GDM1 (cell line): ENCODE measurements at places on chromosomes 1 and 21.

GRCh38 chr1:18682375-18682774, 51.7 kb downstream of the PAX7 start:
- DNase-seq: no peak

GRCh38 chr21:46046471-46046870, 51.4 kb upstream of the COL6A2 start:
- DNase-seq: no peak

GRCh38 chr1:63845346-63845745, 71.5 kb downstream of the ROR1 start:
- DNase-seq: no peak

DNA sequence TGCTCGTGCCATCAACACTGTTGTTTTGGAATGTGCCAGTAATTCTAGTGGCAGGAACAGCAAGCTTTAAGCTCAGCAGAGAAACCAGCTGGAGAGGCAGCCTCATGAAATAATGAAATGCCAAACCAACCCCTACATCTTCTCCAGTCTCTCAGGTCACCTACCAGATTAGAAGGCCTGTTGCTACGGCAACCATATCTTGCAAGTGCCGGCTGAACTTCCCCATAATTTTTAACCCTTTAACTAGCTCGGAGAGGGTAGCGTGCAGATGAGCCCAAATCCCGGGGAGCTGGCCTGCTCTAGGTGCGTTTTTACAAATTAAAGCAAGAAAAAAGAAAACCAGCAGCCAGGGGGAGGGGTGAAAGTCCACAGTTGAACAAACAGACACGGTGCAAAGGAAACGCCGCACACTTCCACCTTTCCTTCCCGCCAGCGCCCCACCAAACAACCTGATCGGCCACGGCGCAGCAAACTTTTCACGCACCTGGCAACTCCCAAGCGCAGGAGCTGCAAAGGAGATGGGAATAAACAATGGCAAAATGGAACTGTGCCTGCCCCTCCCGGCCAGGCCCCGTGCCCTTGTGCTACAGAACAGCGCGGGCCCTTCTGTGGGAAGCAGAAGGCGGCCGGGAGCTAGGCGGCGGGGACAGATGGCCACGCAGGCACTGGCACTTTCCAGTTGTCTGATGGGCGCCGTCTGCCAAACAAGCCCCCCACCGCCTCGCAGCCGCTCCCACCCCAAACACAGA, 50.1 kb downstream of the SSBP3 start:
- peak; percentile 36 for DNase-seq

DNA sequence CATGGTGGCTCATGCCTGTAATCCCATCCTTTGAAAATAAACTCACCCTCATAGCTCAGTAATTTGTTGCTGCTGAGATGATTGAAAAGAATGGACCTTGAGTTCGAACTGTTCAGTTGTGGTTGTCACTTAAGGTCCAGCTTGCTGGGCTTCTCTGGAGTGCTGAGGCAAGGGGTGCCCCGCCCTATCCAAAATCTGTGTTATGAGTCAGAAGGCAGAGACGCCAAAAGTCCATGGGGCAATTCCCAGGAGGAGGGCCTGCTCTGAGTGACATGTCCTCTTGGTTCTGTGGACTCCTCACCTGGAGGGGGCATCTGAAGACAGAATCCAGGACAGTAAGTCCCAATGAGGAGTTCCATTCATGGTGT, 64.8 kb downstream of the MYOM3 start:
- no peak for DNase-seq

DNA sequence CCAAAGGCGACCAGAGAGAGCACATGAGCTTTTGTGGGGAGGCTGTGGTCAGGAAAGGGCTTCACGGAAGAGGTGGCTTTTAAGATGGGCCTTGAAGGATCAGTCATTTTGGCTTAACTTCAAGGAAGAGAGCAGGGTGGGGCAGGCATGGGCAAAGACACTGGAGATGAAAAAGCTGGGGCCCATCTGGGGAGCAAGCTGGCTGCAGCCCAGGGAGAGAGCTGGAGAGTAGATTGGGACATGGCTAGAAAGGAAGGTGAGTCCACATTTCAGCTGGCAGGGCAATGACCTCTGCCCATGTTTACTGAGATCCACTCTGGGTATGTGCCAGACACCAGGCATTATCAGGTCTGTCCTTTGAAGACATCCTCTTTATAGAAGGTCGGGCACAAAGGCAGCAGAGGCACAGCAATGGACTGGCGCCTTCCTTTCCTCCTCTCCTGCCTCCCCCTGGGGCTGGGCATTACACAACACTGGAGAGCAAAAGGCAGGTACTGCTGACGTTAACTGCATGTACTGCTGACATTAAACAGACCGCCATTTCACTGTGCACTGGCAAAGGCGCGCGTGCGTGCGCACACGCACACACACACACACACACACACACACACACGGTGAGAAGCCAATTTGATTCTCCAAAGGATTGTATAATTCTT, 2.2 kb upstream of the UBXN10 start:
- no peak for DNase-seq

- DNase-seq: no peak
These were observed 38.1 kb upstream of the NBL1 start for GRCh38 chr1:19605967-19606366.

GRCh38 chr1:193068013-193068412, 8.6 kb downstream of the RO60 start:
- no peak for DNase-seq

GRCh38 chr1:42221952-42222606, 57.5 kb upstream of the GUCA2A start:
- no peak for DNase-seq

- DNase-seq: no peak
These were observed 22.1 kb upstream of the PRDX6 start for GRCh38 chr1:173454966-173455524.

DNA sequence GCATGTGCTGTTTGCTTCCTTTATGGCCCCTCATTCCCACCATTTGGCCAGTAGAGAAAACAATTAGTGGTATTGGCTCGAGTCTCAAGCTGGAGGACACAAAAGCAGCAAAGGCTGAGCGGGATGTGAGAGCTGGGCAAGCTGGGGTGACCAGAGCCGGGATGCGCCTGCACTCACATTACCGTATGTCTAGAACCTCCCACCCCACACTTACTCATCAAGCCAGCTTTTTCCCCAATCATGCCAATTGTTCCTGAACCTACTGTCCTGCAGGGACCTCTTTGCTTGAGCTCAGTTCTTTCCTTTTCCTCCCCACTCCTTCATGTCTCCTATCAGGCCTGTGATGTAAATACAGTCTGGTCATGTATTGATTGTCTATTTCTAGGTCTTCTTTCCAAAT, 45.9 kb downstream of the KIRREL1 start:
- no peak for DNase-seq

DNA sequence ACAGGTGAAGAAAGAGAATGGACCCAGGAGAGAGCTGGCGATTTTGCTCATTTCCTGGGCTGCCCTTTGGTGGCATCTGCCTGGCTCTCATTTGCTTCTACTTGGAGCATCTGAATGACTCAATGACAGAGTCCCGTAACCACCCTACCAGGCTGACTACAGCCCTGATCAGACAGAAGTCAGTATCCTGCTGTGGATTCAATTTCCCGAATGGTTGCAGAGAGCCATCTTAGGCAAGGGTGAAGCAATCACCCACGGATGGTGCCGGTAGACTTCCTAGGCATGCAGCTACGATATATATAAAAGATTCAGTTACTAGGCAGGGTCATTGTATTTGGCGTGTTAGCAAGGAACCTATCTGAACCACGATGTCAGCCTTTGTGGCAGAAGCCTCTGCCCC, 10.2 kb downstream of the AJAP1 start:
- no peak for DNase-seq

DNA sequence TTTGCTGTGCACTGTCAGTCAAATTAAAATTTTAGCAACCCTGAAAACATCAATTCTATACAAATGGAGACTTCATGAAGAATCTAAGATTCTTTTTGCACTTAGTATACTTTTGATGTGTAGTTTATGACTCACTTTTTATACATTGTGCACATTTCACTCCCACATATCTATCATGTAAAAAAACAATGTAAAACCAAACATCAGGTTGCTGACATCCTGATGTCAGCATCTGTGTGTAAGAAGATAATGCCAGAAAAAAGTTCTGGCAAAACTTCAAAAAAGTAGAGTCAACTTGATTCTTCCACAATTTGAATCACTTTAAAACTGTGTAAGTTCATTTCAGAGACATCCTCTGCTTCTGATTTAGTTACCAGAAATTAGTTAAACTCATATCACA, 115.7 kb downstream of the CENPF start:
- DNase-seq: no peak

- DNase-seq: no peak
These were observed 16.9 kb downstream of the RAB7B start for GRCh38 chr1:205986292-205986691.

DNA sequence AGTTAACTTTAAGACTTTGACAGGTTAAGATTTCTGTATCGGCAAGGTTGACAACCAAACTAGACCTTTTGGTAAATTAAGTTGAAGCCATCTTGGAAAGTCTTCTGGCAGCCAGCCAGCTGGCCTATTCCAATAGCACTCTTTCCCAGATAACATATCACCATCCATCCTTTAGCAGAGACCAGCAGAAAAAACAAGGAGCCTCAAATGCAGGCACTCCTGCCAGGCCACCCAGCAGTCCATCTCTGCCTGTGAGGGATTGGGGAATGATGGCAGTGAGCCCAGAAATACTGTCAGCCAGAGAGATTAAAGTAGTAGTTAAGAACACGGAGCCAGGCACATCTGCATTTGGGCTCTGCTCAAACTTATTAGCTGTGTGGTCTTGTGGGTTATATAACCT, 19.4 kb downstream of the ZBTB40 start:
- DNase-seq: no peak

DNA sequence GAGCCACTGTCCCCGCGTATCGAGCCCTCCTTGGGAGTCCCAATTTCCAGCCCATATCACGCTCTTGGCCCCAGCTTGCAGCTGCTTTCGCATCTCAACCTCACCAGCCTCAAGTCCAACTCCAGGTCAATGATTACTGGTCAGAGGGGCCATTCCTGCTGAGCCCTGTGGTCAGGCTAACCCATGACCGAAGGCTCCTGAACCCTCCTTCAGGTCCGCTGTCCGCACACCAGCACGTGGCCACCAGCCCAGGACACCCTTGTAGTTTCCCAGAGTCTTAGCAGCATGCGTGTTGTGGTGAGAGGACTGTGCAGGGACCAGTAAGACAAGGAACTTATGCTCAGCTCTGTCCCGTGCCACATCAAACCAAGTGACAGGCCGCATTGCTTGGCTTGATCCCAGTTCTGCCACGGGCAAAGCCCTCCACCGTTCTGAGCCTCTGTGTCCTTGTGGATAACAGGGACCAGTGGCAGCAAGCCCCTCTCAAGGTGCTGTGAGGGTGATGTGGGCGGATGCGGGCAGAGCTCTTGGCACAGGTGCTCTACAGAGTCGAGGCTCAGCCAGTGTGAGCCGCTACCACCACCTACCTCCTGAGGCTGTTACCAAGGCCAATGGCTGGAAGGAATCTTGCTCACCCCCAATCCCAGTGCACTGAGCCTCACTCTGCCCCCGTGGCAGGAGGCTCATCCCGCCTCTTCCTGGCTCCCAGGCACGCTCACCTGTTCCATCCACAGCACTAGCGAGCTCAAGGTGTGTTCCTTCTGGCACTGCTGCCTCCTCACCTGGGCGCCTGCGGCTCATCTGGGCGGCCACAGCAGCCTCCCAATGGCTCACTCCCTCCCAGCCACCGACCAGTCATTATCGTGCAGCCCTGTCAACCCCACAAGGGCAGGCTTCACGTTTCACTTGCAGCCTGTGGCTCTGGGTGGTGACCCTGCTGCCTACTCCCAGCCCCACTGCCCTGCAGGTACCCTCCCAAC, 20.4 kb downstream of the KRTAP10-1 start:
- no peak for DNase-seq

- no peak for DNase-seq
These were observed 5.9 kb downstream of the SDF4 start for GRCh38 chr1:1225913-1226312.

- DNase-seq: no peak
These were observed 39.7 kb downstream of the CHML start for GRCh38 chr1:241600496-241600901.

DNA sequence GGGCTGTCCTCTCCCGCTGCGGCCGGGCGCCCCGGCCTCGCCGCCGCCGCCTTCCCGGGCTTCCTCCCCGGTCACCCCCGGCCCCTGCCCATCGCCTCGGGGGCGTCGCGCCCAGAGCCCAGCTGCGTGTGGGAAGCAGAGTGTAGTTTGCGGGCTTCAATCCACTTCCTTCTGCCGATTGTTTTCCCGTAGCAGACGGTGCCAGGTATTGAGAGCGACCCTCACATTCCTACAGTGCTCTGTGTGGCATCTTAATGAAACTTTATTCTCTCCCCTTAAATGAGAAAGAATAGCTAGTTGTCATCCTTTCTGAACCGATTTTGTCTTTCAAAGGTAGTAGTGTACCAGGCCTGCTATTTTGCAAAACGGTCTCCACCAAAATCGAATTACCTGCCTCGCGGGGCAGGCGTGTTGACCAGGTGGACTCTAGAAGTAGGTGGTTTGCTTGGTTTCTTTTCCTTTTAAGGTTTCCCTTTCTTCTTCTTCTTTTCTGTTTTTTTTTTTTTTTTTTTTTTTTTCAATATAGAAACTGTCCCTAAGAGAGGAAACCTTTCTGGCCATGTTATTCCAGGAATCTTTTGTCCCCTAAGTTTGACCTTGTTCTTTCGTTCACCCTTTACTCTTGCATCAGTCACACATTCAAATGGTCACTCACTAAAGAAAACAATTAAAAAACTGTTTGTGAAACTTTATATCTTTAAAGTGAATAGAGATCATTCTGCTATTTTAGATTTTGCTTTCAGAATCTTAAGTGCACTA, 881 bp downstream of the USP25 start:
- DNase-seq: no peak

- DNase-seq: no peak
These were observed 55.1 kb downstream of the ITPKB start for GRCh38 chr1:226684026-226684425.

GRCh38 chr1:41812051-41812450, 106.7 kb downstream of the HIVEP3 start:
- DNase-seq: peak; percentile 45

- no peak for DNase-seq
These were observed 22.8 kb downstream of the SYF2 start for GRCh38 chr1:25209516-25209915.

DNA sequence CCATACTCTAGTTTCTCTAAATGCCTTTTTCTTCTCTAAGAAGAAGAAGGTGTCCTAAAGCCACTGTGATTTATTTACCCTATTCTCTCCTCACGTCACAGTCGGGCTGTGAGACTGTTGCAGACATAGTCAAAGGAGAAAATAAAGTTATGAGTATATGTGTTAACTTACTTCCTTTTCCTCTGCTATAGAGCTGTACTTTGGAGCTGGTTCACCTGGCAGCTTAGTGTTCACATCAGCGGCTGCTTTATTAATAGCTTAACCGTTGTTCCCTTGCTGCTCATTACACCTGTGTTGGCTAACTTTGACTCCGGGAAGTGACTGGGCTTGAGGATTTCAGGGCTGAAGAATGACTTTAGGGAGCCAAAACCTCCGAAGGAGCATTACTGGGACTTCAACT, 3.6 kb downstream of the PFKFB2 start:
- DNase-seq: no peak
